ENCODE measurements at places on chromosomes 5 and 9.

GRCh38 chr5:160009591-160009989 lies 651 bp downstream of the TTC1 start:
- DNase-seq = no peak

GRCh38 chr5:6703806-6704205 lies 9.4 kb upstream of the TENT4A start:
- DNase-seq = no peak

DNA sequence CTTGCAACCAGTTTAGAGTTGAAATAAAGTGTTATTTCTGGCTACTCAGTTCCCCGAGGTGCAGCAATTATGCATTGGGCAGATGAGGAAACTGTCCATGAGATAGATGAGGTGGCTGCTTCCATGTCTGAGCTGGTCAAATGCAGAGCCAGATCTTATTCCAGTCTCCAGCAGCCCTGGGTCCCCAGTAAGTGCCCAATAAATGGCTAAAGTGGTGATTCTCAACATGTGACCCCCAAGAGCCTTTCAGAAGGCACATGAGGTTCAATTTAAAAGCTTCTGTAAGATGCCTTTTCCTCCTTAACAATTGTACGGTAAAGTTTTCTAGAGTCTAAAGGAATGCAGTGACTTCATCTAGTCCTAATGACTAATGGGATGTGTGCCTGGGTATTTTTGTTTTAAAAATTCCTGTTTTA lies 17.5 kb downstream of the ATOX1 start:
- no peak for DNase-seq

DNA sequence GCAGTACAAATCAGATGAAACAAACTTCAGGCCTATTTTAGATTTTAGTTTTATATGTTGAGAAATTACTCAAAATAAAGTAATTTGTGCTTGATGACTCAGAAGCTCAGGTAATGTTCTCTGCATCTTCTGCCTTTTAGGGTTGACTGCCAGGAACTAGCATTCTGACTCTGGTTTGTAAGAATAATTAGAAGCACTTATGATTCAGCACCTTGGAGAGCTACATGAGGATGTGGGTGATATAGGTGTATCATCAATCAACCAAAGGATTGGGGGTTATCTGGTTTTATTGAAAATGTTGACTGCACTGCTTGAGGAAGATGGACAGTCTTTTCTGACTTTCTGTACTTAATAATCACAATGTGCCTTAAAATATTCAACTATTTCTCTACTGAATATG lies 118.7 kb upstream of the SGCD start:
- no peak for DNase-seq

DNA sequence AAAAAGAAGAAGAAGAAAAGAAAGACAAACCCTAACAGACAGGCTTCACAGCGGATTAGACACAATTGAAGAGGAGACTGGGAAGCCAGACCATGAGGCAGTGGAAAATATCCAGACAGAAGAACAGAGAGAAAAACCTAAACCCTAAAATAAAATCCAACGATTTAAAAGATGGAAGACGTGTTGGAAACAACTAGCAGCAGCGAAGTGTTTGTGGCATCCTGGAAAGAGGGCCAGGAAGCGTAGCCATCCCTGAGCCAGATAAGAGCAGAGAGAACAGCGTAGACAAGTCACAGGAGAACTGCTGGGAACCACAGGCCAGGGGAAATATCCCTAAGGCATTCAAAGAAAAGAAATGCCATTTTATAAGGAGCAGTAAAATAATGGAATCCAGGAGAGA lies 39.7 kb upstream of the NKD2 start:
- DNase-seq = no peak
